ENCODE measurements at places on chromosomes 1 and 21.

DNA sequence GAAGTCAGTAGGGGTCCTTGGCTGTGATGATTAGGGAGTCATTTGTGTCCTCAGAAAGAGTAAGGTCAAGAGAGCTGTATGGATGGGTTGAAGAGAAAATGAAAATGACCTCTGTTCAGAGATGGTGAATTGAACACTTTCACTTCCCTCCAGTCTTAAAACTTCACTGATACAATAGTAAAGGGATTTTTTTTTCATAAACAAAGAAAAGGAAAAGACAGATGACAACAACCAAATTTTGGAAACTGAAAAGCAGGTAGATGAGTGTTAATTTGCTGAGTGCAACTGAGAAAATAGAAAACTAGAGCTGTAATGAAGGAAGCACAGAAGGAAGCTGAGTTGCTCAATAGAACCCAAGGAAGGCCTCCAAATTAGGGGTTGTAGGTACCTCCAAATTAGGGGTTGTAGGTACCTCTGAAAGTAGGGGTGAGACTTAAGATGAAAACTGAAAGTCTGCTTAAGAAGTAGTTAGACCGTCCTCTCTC, 14.8 kb upstream of the S1PR1 start:
- DNase-seq = no peak

DNA sequence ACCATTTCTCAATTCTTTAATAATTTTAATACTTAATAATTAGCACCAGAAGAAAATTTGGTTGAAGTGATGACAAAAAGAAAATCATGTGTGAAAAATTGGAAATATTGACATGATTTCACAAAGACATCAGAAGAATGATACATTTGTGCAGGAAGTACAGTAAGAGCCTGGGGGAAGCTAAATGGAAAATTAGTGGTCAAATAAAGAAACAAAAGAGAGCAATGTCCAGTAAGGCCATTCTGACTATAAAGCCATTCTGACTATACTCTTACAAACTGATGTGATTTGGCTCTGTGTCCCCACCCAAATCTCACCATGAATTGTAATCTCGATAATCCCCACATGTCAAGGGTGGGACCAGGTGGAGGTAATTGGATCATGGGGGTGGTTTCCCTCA, 48.6 kb upstream of the KCNE1 start:
- DNase-seq = no peak

DNA sequence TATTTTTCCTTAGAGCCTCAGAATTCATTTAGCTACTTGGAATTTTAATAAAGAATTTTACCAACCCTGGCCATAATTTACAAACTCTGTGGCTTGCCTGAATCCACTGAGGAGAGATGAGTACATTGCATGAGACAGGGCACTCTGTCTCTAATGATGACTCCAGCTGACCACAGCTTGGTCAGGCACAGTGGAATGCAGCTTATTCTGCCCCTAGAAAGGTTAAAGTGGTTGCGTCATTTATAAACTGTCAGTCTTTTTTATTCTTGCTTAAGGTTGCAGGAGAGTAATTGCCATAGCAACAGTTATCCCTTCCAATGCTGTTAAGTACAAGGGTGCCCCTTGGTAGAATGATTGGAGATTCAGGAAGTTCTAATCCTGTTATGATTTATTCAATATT, 28.3 kb downstream of the PDE4B start:
- no peak for DNase-seq

DNA sequence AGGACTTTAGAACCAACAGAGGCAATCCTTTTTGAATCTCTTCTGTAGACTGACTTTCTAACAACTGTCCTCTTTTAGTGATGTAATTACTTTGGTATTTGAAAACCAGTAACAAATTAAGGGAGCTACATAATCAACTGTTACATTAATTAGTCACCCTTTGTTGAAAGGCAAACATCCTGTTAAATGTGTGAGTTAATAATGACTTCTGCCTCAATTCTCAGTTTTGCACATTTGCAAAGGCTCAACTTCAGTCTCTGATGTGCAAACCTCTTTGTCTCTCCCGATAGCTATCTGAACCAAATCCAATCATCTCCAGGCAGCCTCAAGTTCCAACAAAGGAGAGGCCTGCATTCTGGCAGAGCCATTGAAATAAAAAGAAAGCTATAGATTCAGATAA, 135.4 kb upstream of the C8B start:
- no peak for DNase-seq

DNA sequence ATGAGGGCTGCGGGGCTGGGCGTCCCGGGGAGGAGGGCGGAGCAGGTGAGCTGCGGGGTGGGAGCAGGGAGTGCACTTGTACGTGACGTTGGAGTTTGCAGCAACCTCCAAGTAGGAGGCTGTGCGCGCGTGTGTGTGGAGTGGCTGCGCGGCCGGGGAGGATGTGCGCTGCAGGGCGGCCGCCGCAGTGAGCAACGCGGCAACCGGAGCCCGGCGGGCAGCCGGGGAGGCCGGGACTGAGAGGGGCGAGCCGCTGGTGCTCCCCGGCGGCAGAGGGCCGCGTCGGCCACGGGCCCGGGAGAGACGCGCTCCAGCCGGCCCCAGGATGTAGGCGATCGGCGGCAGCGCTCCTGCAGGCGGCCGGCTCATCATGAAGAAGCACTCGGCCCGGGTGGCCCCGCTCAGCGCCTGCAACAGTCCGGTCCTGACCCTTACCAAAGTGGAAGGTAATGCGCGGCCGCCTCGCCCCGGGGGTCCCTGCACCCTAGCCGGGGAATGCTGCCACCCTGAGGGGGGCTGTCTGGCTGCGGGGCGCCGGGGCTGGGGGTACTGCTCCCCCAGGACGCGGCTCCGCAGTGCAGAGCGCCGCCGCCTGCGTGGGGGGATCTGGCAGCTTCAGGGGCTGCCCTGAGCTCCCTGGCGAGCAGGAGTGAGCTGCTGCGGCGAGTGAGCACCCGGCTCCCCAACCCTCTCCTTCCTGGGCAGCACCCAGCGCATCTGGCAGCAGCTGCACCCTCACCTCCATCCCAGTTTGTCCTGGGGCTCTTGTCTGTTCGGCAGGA, 158.9 kb upstream of the COA6 start:
- DNase-seq = no peak

DNA sequence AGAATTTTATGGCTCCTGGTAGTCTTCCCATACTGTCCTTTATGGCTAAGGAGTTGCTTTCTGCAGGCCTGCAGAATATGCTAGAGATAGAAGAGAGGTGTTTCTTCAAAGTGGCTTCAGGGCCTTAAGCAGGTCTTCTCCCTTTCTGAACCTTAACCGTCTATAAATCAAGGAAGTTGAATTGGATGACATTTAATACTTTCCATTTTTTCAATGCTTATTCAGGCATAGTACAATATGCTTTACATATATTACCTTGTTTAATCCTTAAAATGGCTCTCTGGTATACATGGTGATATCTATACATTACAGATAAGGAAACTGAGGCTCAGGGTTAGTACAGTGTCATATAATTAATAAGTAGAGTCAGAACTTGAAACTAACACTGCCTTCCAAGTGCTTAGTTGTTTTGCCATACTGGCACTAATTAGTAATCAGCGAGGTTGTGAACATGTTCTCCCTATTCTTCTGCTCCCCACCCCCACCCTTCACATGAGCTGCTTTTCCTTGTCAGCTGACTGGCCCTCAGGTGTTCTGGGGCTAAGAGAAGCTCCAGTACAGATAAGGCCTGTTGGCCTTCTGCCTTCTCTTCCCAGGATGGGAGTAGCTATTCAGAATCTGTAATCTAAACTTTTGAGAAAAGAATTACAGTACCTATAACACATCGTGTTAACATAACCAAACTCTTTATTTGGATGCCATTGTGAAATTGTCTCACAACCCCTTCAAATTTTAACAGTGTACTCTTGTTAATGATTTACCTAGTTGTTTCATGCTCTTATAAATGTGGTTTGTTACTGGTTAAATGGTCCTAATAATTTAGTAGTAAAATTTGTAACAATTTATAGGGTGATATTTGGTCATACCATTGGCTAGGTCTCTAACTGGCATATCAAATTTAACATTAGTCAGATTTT, 13.6 kb downstream of the NFYC start:
- DNase-seq = no peak

- DNase-seq = no peak
Observed at GRCh38 chr1:229629261-229629660, 3.2 kb downstream of the URB2 start.

GRCh38 chr1:111720977-111721786, 18.0 kb downstream of the INKA2 start:
- no peak for DNase-seq

DNA sequence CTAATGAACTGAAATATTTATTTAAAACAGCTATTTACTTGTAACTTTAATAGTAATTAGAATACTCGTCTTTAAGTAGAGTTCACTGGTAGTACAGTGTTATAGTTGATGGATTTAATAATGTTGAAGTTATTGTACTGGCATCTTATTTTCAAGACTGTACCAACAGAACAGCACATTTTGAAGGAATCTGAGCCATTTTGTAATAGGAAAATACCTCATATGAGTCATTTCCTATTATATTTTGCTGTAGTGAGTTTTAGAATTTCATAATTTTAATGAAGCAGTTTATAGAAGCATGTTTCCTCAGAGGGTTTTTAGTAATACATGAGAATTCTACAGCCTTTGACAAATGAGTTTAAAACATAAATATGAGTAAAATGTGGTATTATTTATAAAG, 258.3 kb downstream of the OLFM3 start:
- DNase-seq = no peak

DNA sequence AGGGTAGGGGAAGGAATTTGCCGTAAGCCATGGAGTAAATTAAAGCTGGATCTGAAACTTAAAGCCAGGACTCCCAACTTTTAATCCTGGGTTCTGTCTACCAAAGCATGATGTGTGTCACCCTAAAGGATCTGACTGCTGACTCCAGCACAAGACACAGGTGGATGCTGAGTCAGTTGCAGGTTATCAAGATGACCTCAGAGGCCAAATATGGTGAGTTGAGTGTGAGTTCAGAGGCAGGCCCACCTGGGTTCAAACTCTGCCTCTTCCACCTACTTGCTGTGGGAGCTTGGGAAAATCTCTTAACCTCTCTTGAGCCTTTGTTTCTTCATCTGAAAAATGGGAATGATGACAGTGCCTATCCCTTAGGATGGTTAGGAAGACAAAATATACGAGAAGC, 16.7 kb upstream of the LDLRAP1 start:
- no peak for DNase-seq

GRCh38 chr1:3070309-3070643, 1.3 kb downstream of the PRDM16 start:
- no peak for DNase-seq

Data from CD4-positive, alpha-beta T cell treated with Interleukin-10 for 1 hour (primary cell).